ENCODE measurements at places on chromosomes 13 and 19.
A peak's percentile ranks its signal among the peaks of the same experiment; 100 is the strongest.

- DNase-seq, result no peak
These were observed 6.3 kb downstream of the THSD1 start for GRCh38 chr13:52399708-52400107.

GRCh38 chr19:5150902-5151741 is 182.2 kb downstream of the KDM4B start:
- peak; percentile 12 for DNase-seq

GRCh38 chr19:18297308-18297707 is 15.9 kb upstream of the JUND start:
- no peak for DNase-seq

DNA sequence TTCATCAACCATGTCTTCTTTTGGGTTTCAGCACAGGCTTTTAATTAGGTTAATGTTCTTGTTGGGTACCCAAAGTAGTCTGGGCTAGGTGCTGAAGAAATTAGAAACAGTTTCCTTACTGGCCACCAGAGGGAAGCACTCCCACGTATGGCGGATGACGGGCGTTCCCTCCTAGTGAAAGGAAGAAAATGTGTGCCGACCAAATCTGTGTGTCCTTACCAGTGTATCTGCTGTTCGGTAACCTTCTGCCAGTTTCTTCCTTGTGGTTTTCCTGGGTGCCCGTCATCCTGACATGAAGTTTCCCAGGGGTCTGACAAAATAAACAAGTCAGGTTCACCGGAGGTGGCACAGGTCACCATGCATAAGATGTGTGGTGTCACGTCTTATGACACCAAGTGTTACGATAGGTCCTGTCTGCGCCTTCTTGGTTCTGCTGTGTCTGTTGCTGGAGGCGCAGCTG is 6.0 kb upstream of the WDR88 start:
- DNase-seq, result peak; percentile 65

- DNase-seq, result no peak
These were observed 31.0 kb downstream of the C2CD4C start for GRCh38 chr19:377801-378581.

DNA sequence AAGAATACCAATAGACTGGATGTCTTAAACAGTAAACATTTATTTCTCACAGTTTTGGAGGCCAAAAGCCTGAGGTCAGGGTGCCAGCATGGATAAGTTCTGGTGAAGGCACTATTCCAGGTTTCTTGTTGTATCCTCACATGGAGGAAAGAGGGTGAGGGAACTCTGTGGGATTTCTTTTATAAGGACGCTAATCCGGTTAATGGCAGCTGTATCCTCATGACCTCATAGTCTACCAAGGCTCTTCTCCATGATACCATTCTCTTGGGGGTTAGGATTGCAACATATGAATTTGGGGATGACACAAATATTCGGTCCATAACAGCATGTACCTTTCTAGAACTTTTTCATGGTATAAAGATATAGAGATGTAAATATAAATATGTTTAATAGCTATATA is 412.0 kb downstream of the LMO7 start:
- DNase-seq, result no peak

DNA sequence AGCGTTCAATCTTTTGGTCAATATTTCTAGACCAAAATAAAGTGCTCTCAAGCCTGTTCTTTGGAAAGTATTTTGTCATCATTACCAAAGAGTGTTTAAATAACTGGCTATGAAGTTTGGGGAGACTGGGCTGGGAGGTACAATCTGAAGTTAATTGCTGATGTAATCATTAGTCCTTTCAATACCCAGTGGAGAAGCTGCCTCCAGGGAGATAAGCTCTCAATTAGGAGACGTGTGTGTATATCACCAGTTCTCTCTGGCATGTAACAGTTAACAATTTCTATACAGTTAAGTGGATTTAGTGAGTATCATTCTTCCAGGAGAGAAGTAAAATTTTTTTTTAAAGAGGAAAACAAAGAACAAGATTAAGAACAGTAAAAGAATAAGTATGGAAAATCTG is 1.4 kb downstream of the COL4A1 start:
- no peak for DNase-seq

DNA sequence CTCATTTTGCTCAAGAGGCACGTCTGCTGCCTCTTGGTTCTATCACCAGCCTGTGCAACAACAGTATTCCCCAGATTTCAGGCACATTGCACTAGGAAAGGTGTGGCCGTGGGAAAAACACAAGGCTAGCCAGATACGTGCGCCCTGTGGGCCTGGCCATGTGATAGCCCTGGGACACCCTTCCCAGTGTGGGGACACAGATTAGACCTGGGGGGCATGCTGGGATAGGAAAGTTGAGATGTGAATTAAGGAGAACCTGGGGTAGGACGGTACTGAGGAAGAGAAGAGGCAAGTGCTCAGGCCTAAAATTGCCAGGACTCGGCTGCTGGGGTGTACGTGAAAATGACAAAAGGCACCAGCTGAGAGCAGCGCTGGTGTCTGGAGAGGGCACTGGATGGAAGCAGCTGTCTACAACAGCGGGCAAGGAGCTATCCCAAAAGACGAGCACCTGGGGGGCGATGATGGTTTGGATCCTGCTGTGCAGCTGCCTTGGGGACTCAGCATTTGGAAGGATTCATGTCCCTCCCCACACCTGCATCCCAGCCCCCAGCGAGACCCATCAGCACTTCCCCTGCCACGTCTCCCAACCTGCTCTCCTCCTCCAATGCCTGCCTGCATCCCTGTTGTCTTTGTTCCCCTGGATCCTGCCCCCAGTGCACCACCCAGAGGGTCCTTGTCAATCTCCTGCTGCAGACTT is 54.3 kb downstream of the GGACT start:
- no peak for DNase-seq

DNA sequence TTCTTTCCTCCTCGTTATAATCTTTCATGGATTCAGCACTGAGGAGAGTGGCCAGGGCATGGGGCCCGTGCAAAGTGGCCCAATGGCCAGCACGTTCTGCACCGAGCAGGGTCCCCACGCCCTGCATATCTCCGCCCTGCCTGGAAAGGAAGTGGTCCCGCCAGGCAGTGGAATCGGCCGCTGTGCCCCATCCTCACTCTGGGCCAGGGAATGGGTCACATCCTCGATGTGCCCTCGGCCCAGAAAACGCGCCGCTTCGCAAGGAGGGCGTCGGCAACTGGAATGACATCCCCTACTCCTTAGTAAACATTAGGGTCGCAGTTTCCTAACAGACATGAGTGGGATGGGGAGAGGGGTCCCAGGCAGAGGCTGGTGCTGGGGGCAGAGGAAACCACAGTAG is 90.7 kb downstream of the ZNF254 start:
- DNase-seq, result no peak

GRCh38 chr13:77177646-77178045 is 149.2 kb downstream of the MYCBP2 start:
- DNase-seq, result no peak

DNA sequence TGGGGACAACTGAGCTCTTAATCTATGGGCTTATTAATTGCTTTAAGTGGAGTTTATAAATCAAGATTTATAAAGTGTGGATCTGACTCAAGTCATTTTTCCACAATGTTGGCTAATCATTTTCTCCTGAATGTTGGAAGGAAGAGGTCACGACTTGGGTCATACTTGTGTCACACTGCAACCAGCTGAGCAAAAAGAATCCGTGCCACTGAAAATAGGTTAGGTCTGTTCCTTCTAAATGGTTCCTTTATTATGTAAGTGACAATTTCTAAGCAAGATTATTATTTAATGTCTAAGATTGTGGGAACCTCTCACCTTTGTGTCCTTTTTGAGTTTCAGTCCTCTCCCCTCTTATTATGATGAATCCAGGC is 178.6 kb downstream of the SHISA2 start:
- no peak for DNase-seq

GRCh38 chr13:43054803-43055802 is 31.7 kb downstream of the DNAJC15 start:
- DNase-seq, result peak; percentile 82

GRCh38 chr19:3523361-3524077 is 15.5 kb upstream of the TEKTIP1 start:
- DNase-seq, result no peak

GRCh38 chr13:49443357-49443703 is 534 bp downstream of the CAB39L start:
- DNase-seq, result peak; percentile 71

GRCh38 chr13:50359041-50359367 is 343.8 kb downstream of the KCNRG start:
- DNase-seq, result no peak

GRCh38 chr19:10692673-10693264 is 8.5 kb upstream of the QTRT1 start:
- DNase-seq, result no peak

DNA sequence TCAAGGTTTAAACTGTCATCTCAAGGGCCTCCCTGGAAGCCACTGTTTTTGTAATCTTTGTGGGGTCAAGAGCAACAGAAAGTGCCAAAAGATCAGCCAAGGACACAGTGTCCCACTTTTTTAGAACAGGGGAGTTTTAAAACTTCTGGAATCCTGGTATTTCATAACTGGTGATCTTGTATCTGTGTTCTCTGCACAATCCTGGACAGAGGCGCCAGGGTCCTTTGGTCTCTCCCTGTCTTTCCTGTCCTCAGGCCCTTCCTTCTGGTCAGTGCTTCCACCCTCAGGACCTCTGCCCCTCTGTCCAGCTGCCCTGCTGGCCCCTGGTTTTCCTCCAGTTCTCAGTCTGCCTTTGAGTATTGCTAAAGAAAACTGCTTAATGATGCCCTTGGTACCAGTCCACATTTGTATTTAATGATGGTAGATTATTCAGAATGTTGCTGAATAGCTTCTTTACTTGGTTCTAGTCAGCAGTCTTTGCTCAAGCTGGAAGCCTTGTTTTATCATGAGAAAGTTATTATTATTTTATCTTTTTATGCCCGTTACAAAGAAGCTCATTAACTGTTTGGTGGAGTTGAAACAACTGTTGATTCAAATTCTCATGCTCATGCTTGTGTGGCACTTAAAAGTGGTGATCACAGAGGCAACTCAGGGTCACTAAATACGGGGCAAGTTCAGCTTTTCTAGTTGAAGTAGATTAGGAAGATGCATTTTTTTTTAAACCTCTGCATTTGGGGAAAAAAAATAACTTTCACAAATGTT is 47.5 kb downstream of the WASF3 start:
- no peak for DNase-seq

DNA sequence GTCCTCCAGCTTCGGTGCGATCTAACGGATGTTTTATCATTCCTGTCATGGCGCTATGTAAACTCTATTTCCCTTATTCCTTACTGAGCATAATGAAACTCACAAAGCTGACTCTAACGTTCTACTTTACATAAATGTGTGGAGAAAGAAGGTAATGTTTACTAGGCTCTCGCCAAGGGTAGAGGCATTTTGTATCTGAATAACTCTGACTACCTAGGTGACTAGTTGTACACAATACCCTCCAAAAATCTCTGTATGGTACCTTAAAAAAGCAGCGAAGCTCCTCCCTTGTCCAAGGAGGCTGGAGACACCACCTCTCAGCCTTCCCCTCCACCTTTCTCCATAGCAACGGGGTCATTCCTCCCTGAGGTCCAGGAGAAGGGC is 316 bp upstream of the ZNF530 start:
- DNase-seq, result no peak

DNA sequence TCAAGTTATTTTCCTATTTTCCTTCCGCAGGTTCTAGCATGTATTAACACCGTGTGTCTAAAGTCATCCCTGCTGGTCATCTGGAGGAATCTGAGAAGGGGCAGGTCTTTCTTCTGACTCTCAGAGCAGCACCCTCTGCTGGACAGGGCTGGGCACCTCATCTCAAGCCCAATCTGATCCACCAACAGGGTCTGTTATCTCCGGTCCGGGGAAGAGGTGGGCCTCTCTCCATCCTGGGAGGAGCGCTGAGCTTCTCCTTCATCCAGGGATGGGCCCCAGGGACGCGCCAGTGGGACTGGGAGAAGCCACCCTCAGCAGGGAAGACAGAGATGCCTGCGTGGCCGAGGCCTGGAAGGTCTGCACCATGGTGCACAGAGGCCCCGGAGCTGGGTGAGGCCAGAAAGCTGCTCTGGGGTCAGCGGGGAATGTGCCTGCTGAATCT is 26.0 kb upstream of the ZNF331 start:
- DNase-seq, result no peak

GRCh38 chr19:11574689-11575088 is 2.8 kb downstream of the ACP5 start:
- no peak for DNase-seq

GRCh38 chr19:35170359-35171061 is 16.0 kb downstream of the FXYD5 start:
- DNase-seq, result no peak

DNA sequence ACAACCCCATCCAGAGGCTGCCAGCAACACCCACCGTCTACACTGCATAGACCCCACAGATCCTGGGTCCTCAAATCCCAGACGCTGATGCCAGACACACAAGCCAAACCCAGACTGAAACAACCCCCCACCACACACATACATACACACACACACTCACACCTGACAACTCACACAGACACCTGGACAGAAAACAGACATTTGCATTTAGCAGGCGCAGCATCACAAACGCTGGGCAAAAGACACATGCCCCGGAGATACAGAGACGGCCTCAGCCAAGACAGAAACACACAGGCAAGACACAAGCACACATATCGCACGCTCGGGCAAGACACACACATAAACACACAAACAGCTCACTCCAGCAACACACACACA is 1.3 kb downstream of the BBC3 start:
- no peak for DNase-seq

DNA sequence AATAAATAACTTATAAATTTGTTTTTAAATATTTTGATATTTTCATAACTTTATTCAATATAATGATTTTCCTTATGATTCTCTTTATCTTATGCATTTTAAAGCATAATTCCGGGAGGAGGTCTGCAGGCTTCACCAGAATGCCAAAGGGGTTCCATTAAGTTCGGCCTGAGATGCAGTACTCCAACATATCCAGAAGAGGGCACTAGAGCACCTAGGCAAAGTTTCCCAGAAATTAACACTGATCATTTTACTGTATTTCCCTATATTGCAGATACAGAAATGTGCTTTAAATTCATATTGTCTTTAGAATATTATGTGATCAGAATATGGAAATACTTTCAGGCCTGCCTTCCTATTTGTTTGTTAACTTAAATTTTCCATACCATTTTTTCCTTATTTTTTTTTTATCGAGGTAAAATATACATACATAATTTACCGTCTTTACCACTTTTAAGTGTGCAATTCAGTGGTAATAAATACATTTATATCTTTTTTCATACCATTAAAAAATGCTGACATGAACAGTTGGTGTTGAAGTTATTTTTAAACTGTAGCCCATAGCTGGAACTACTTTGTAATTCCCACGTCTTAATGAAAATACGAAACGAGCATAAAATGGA is 58.9 kb upstream of the TM9SF2 start:
- DNase-seq, result peak; percentile 81

Data from NCI-H2171 treated with DMSO at 0.1 percent for 48 hours (cell line).